ENCODE measurements at places on chromosomes 1 and 21. TPM values are rescaled to one million over a fixed set of nuclear protein-coding genes. Genes with fewer than 3 reads are reported as not detected.
A peak's percentile ranks its signal among the peaks of the same experiment; 100 is the strongest.

DNA sequence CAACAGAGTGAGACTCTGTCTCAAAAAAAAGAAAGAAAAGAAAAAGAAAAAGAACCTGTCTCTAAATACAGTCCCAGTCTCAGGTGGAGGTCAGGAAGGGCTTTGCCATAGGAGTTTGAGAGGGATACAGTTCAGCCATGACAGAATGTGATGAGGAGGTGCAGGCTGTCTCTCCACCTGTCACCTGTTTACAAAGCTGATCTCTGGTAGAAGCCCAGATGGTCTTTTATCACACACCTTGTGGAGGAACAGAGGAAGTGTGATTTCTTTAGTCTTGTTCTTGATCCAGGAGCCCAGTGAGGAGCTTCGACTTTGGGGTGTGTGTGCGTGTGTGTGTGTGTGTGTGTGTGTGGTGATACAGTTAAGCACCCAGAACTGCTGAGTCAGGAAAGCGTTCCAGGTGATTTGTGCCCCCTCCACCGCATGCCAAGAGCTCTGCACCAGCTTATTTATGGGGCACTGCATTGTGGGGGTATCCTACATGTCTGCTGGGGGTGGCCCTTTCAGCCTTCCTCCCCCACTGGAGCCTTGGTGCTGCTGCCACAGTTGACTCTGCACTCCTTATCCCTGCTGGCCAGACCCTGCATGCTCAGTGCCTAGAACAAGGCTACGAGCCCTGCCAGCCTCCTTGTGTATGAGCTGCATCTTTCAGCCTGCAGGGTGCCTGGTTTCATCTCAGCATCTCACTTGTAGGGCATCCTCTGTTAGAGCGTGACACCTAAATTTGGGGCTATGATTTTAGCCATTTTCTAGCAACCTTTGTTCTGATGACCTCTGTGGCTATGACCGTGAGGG lies 19.3 kb downstream of the DOP1B start:
- no peak for DNase-seq

- DNase-seq = peak; percentile 87
Observed at GRCh38 chr1:20494609-20495311, 8.8 kb upstream of the CAMK2N1 start.

DNA sequence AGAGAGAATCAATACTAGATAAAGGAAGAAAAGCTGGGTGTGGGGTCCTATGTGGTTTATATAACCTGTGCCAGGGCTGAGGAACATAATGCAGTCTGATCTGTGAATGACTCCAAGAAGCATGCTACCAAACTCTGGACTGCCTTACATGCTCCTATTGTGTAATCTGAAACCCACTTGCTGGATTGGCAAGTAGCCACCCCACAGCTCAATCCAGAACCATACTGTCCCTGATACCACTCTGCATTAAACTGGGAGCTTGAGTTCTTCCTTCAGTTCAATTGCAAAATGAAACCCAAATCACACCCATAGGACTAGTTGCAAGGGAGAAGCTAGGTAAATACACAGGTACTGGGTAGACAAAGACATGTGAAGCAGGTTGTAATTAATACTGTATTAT lies 115.4 kb upstream of the NEGR1 start:
- DNase-seq = peak; percentile 80

DNA sequence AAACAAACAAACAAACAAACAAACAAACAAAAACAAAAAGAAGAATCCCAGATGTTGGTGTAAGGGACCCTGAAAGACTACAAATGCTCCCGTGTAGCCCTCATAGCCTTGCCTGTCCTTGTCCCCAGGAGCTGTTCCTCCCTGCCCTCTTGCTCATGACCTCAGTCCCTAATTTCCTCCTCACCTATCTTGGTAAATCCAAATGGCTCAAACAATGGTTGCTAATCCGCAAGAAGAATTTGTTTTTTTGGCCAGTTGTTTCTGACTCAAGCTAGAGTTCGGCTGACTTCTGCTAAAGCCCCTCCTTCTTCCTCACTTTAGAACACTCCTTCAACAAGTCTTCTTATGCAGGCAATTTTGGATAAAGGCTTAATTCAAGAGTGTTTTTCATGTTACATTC lies 15.6 kb downstream of the LCA5L start:
- DNase-seq = no peak

Gene FCRL2
- total RNA-seq = not detected

Gene SRP9
- 511 TPM for total RNA-seq

Gene HPCAL4
- total RNA-seq = not detected
